ENCODE measurements at places on chromosomes 4 and X. TPM values are rescaled to one million over a fixed set of nuclear protein-coding genes. Genes with fewer than 3 reads are reported as not detected.

Gene AFP
- not detected for polyA plus RNA-seq

Gene AKAP17A
- polyA plus RNA-seq: 118 TPM

Gene CSAG1
- not detected for polyA plus RNA-seq

Gene TEX13C
- polyA plus RNA-seq: not detected

Gene RNF212
- polyA plus RNA-seq: 0.17 TPM

Gene CT45A1
- polyA plus RNA-seq: not detected

Gene DCAF12L1
- not detected for polyA plus RNA-seq

Gene GPM6B
- polyA plus RNA-seq: not detected

Gene DKK2
- not detected for polyA plus RNA-seq

Gene SOX3
- polyA plus RNA-seq: not detected

GRCh38 chr4:76276813-76277212 lies 25.3 kb downstream of the FAM47E start:
- DNase-seq: no peak

- no peak for DNase-seq
These were observed 1067.5 kb downstream of the PCDH7 start for GRCh38 chr4:31787701-31788100.

- DNase-seq: no peak
These were observed 337.9 kb upstream of the FGF13 start for GRCh38 chrX:139049465-139049864.

DNA sequence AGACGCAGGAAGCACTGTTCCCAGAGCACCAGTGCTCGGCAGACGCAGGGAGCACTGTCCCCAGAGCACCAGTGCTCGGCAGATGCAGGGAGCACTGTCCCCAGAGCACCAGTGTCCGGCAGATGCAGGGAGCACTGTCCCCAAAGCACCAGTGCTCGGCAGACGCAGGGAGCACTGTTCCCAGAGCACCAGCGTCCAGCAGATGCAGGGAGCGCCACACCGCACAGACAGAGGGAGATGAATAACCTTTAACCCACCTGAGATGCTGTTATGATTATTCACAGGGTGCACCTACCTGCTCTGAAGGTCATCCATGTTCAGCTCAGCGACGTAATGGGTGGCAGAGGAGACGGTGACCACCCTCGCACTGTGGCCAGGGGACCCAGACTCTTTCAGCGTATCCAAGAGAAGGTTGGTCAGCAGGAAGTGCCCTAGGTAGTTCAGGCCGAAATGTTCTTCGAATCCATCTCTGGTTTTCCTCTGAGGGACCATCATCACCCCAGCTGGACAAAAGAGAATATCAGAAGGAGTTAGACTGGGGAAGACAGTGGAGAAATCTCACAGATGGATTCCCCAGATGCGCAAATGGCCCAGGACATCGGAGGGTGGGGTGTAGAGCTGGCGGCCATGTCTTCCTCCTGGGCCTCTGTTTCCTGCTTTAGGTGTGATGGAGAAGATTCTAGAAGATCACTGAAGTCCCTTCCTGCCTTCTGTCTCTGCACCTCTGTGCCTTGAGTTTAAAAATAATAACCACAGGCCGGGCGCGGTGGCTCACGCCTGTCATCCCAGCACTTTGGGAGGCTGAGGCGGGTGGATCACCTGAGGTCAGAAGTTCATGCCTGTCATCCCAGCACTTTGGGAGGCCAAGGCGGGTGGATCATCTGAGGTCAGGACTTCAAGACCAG lies 234.1 kb downstream of the DHRSX start:
- no peak for DNase-seq

DNA sequence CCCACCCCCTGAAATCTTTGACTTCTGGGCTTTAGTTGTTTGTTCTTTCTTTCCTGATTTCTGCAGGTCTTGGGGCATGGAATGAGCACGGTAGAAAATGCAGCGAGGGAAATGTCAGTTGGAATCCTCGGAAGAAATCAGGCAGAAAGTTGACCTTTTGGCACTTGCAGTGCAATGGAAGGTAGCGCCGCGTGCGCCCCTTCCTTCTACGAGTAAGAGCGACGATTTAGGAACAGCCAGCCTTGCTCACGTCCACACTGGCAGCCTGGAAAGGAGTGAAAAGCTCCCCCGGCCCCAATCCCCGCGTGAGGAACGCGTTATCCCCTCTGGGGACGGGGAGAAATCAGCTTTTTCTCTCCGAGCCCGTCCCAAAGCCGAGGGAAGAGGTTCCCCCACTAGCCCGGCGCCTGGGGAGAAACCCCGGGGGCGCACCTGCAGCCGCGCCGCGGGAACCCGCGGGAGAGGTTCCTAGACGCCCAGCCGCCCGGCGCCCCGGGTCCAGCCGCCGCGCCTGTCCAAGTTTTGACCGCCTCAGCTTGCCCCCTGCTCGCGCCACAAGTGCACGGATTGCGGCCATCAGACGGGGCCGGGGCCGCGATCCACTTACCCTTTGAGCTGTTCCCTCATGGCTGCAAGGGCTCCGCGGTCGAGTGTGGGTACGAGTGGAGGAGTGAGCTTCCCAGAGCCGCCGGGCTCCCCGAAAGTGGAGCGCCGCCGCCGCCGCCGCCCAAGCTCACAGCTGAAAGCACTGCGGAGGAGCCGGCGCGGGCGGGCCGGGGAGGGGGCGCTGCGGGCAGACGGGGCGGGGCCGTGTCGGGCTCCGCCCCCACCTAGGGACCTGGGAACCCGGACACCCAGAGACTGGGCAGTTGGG lies 194.6 kb upstream of the FTHL17 start:
- no peak for DNase-seq

DNA sequence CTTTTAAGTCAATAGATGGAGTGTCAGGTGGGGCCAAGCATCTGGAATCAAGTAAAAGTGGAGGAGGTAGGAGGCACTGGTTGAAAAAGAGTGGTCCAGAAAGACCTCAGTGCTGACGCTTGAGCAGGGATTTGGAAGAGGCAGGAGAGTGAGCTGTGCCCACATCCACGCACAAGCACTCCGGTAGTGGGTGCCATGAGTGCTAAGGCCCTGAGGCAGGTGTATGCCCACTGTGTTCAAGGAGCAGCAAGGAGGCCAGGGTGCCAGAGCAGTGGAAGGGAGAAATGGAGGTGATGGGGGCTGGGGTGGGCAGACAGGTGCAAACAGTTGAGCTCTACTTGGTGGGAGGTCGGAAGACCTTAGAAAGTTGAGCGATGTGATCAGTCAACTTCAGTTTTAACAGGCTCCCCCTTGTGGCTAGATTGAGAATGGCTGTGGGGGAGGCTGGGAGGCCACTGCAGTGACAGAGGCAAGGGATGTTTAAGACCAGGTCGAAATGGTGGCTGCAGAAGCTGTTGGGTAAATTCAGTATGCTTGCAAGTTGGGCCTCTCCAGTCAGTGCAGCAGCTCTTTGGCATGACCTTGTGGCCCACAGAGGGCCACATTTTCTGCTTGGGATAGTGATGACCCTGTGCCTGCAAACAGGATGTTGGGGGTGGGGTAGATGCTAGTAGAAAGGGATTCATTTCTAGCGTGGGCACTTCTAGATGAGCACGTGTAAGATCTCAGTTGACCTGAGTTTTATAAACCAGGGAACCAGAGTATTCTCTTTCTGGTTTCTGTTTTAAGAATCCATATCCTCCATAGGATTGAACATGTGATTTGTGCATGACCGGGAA lies 12.7 kb downstream of the TKTL1 start:
- DNase-seq: peak; percentile 62

DNA sequence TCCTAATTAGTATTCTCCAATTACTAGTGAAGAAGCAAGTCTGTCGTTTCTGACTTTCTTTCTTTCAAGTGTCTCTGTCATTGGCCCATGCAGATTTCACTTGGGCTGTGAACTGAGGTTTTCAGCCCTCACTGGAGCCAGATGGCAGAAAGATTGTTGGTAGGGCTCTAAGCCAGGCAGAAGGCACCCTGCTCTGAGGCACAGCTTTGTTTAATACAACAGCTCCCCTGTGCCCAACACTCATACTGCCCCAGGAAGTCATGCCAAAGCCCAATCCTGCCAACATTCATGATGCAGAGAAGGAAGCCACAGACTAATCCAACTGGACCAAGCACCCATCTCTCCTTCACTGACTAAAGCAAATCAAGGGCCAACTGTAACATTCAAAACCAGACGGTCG lies 117.1 kb upstream of the FRG1 start:
- DNase-seq: no peak

GRCh38 chrX:71453056-71453455 lies 79.8 kb upstream of the OGT start:
- no peak for DNase-seq

- DNase-seq: no peak
These were observed 18.2 kb upstream of the SCOC start for GRCh38 chr4:140355288-140355687.

GRCh38 chrX:57587062-57587461 lies 4.7 kb upstream of the ZXDB start:
- no peak for DNase-seq

GRCh38 chr4:150149381-150149780 lies 71.1 kb downstream of the DCLK2 start:
- no peak for DNase-seq

- no peak for DNase-seq
These were observed 124.3 kb upstream of the AADAT start for GRCh38 chr4:170214101-170214500.

DNA sequence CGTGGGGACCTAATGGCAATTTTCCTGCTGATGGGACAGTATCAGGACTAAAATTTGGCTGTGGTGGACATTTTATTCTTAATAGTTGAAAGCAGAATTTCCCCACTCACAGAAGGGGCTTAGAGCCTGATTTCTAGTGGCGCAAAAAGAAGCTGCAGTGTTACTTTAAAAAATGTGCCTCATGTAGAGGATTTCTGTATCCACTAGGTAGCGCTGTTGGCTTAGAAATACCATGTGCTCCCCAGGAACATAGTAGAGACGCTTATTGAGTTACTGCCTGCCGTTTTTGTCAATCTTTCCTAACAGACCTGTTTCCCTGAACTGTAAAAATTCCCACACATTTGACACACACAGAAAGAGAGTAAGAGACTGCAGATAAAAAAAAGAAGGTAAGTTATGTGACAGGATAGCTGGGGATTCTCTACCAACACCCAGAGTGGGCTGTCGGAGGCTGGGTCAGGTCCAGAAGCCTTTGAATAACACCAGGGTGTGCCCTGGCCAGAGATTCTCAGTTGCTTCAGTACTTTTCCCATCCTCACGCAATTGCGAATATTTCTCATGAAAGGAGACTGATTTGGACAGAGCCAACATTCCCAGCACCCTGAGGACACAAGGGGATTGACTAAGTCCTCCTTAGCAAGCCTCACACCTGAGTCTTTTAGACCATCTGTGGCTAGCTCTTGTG lies 88.4 kb downstream of the ZXDA start:
- DNase-seq: peak; percentile 27

DNA sequence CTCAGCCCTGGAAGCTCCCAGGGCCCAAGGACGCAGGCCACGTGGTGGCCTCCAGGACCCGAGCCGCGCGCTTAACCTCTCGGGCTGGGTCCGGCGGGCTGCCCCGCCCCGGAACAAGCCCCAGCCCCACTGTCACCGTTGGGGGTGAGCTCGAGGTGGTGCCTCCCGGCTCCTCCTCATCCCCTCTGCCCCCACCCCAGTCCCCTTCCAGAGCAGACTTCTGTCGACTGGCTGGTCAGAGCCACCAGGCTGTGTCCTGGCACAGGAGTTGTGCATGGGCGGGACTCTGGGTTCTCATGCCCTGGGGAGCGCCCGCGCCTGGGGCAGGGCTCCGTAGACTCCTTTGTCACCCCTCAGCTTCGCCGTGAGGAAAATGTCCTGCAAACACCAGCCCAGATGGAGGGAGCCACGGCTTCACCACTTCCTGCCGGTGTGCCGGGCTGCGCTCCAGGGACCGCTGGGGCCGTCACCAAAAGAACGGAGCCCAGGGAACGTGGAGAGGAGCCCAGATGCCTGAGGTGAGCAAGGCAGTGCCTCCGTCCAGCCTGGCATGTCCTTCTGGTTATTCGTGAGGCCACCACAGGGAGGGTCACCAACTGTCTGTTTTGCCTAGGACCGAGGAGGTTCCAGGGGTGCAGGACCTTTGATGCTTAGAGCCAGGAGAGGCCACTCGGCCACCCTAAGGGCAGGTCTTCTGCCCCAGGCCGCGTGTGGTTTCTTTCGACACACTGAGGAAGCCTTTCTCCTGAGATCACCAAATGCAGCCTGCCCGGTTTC lies 7.1 kb upstream of the RGS12 start:
- DNase-seq: peak; percentile 86

GRCh38 chr4:188130355-188130754 lies 8.9 kb upstream of the TRIML1 start:
- DNase-seq: no peak

DNA sequence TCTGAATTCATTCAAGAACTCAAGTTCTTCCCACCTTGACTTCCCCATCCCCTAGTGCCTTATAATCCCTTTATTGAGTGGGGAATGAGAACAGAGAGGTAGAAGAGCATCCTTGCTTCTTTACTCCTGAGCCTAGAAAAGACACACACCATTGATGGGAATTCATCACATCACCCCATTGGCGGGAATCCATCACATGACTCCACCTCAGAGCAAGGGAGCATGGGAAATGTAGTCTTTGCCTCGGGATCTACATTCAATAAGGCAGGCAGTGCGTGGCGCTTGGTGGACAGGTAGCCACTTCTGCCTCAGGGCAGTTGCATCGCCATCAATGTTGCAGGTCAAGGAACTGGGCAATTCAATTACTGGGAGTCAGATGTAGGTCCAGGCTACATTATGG lies 50.7 kb downstream of the MXRA5 start:
- no peak for DNase-seq

GRCh38 chr4:26319949-26320537 lies 771 bp upstream of the RBPJ start:
- no peak for DNase-seq

- DNase-seq: no peak
These were observed 59.4 kb downstream of the TSC22D3 start for GRCh38 chrX:107716118-107716684.

- peak; percentile 51 for DNase-seq
These were observed 5.9 kb downstream of the RTL3 start for GRCh38 chrX:78653118-78653822.

DNA sequence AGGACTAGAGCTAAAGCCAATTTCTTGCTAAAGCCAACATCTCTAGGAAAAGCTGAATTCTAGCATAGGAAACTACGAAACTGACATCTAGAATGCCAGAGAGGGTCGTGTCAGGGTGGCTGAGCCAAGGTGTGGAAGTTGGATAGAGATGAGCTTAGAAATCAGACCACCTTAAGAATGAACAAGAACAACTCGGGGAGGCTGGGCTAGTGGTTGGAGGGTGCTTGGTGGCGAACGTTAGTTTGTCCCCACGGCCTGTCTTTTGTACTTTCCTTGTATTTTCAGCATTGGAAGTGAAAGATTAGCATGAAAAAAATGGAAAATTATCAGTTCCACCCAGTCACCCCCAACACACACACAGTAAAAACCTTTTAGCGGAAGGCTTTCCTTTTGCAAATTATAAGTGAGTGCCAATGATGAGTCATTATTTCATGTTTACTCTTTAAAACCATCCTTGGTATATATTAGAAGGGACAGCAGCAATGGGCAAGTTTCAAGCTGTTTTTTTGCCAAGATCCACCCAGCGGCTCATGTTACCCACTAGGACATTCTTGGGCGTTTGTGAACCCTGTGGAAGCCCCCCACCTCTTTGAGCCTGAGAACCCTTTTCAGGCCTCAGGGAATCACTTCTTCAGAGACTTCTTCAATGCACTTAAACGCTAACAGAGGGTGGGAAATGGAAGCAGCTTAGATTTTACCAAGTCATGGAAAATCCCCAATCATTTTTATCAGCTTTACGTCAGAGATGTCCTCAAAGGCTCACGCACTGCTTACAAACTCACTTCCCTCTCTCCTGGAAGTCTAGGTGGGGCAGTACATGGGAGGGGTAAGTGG lies 4.9 kb upstream of the PPEF1 start:
- no peak for DNase-seq

GRCh38 chr4:119000400-119000799 lies 111.7 kb downstream of the SYNPO2 start:
- DNase-seq: no peak

- DNase-seq: no peak
These were observed 201.4 kb downstream of the SPOCK3 start for GRCh38 chr4:167032871-167033270.

GRCh38 chr4:144696376-144696775 lies 50.4 kb downstream of the HHIP start:
- no peak for DNase-seq
